ENCODE measurements at places on chromosomes 5 and 9.

- no peak for DNase-seq
Measured at GRCh38 chr9:96108691-96109380, 193.1 kb downstream of the HSD17B3 start.

- DNase-seq: no peak
Measured at GRCh38 chr5:33793836-33794549, 97.8 kb downstream of the ADAMTS12 start.

DNA sequence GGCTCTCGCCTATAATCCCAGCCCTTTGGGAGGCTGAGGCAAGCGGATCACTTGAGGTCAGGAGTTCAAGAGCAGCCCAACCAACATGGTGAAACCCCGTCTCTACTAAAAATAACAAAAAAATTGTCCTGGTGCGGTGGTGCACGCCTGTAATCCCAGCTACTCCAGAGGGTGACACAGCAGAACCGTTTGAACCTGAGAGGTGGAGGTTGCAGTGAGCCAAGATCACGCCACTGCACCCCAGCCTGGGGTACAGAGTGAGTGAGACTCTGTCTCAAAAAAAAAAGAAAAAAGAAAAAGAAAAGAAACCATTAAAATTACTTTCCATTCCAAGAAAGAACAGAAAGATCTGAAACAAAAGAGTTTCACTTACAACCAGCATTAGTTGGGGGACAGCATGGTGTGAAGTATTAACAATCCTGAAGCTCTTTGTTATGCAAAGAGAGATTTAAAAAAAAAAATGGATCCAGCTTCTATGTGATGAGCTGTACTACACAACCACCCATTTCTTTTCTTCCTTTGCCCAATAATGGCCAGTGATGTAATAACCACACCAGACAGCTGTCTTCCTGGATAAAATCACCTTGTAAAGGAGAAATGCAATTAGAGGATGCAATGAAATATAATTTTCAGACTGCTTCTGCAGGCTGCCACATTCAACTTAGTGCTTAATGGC is 76.9 kb downstream of the MED27 start:
- no peak for DNase-seq

- no peak for DNase-seq
Measured at GRCh38 chr9:97993000-97993399, 9.9 kb downstream of the ANP32B start.

GRCh38 chr5:34012791-34013190 is 4.9 kb upstream of the AMACR start:
- no peak for DNase-seq

DNA sequence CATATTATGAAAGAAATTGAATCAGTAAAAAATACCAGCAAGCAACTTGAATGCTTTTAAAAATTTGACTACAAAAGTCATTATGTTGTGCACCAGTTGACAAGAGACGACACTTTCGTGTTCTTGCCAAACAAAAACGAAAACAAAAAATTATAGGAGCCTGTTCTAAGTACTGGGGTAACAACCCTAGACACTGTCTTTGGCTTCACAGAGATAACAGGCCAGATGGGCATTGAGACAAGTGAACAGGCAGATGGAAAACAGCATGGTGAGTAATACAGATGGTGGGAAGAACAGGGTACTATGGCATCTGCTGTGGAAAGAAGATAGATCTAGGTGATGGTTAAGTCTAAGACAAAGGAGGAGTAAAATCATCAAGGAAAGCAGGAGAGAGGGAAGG is 99.0 kb downstream of the CDH12 start:
- no peak for DNase-seq

DNA sequence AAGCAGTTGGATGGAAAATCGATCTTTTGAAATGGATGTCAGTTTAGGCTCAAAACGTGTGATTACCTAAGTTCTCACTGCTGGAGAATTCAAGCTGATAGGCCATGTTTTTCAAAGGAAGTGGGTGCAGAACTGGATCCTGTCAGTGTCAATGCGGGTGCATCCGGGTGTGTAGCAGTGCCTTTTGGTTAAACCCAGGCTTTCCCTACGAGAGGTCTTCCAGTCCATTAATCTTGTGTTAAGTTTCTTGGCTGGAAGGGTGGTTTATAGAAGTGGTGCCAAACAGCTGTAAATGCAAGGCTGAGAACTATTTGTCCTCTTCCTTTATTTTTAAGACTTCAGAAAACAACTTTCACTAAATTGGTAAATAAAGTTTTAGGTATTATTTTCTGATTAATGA is 71.9 kb downstream of the DAPK1 start:
- no peak for DNase-seq

DNA sequence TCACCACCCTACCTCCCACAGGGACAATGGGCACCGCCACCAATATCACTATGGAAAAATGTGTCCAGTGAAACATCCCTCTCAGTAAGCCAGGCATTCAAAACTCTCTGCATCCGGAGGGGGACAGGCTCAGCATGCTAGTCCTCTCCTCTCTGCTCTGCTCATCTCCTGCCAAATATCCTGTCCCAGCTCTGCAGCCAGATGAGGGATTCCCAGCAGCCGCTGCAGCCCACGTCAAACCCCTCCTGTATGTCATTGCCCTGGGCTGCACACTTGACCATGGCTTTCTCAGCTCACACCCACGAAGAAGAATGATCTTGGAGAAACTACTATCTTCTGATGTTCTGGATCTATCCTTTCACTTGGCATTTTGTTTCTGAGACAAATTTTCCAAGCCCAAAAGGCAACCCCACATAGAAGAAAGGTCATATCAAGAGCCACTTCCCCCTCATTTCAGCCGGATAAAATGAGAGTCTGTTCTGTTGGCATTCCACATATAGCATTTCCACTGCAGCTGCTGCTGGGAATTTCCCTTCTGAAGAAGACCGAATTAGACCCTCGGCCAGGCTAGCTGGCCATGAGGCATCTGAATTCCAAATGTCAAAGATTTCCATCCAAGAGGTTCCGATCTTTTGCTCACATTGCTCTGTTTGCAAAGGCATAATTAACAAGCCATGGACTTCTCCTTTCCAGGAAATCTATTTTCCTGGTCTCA is 338.0 kb downstream of the ACTL7B start:
- DNase-seq: no peak

DNA sequence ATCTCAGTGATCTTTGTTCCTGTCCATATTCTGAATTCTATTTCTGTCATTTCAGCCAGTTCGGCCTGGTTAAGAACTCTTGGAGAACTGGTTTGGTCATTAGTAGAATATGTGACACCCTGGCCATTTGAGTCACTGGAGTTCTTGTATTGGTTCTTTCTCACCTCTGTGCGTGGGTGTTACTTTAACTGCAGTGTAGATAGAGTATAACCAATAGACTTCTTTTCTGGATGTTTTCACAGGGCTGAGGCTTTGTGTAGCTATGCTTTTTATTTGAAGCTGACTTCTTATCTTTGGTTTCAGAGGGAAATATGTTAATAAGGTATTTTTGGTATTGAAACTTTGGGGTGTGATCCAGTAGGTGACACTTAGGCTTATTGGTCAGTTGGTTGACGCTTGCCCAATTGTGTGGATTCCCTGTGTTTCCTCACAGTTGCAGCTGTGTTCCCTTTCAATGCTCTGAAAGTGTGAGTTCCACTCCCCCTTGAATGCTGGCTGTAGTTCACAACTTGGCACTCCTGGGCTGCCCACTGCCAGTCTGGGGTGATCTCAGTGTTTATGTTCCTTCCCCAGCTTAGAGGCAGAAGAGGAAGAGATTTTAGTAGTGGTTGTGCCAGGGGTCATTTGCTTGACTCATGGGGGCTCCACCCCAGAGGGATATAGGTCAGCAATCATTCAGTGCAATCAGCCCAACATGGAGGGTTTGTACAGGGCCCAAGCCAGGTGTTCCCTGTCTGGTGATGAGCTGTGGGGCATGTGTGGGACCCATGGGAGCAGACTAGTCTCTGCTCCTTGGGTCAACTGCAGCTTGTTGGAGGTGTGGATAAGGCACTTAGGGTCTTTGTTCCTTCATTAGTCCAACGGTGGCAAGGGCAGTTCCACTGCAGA is 34.9 kb upstream of the TEK start:
- DNase-seq: no peak

DNA sequence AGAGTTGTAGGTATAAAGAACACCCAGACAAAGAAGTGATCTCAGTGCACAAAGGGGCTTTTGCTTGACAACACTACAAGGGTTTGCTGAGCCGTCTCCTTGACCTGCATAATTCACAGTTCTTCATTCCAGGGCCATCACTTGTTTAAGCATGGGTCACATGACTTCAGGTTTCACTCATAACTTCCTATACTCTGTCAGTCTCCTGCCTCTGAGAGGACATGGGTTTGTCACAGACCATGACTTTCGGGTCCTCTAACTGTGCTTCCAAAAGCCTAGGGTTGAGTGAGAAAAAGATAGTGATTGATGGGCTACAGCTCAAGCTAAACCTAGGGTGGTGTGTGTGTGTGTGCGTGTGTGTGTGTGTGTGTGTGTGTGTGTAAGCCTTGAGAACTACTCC is 166.4 kb downstream of the CDH6 start:
- DNase-seq: no peak

DNA sequence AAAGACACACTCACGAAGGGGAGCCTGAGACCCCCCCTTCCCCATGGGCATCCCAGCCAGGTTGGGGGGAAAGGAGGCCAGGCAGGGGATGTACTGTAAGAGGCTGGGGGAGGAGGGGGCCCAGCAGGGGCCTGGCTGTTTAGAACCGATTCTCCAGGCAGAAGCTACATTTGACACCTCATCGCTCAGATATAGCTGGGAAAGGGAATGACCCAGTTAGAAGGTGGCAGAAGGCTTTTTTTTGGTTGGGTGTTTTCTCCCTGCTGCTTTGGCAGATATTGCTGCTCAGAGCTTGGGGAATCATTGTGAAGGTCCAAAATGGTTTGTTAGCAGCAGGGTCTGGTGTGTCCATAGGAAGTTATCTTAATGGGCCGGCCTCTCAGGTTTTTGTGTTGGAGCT is 6.0 kb downstream of the CDX1 start:
- no peak for DNase-seq

DNA sequence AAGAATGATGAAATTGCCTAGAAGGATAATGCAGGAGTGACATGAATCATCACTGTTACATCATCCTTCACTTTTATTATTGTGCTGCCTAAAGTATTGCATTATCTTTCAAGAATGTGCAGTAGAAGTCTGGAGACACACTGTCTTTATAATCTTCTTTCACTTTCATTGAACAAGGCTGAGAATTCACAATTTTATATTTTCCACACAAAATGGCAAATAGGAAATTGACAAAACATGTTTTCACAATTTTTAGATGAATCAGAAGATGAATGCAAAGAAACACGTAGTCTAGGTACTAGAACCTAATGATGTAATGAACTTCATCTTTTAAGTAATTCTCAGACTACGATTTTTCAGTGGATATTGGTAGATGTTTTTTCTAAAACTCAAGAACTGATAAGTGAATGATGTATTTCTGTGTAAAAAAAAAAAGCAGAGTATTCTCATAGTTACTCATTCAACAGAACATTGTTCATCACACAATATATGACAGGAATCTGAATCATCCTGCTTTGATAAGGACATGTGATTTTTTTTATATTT is 131.5 kb upstream of the GRHPR start:
- no peak for DNase-seq

GRCh38 chr9:86141843-86142242 is 42.5 kb upstream of the GOLM1 start:
- DNase-seq: no peak

DNA sequence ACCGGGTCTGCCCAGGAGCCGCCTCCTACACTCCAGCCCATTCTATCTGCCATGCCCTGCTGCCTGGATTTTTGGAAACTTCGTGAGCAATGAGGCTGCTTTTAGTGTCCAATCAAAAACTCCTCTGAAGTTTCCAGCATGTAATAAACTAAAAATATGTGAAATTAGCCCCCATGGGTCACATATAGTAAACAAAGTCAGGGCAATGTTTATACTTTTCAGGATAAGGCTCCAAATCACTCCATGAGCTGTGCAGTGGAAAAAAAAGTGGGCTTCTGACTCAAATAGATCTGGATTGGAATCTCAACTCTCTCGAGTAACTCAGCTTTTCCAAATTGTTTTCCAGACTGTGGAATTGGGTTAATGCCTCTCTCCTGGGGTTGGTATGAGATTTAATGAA is 68.2 kb downstream of the PIK3R1 start:
- no peak for DNase-seq

GRCh38 chr5:154092356-154093141 is 53.8 kb downstream of the MFAP3 start:
- no peak for DNase-seq

- DNase-seq: peak; percentile 57
Measured at GRCh38 chr5:136525597-136525996, 160.3 kb upstream of the TRPC7 start.

DNA sequence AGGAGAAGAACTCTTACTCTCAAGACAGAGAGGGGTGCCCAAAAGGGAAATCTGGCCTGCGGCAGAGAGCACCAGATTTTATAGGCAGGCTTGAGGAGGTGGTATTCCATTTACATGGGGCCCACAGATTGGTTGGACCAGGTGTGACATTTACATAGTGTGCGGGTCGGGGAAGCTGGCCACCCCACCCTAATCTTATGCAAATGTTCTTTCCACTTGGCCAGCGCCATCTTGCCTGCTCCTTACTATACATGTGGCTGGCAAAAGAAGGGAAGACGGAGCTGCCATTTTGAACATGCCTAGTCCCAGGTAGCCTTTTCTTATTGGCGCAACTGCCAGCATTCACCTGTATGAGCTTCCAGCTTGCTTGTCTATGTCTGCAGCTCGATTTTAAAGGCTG is 34.8 kb downstream of the PLEKHG4B start:
- no peak for DNase-seq

DNA sequence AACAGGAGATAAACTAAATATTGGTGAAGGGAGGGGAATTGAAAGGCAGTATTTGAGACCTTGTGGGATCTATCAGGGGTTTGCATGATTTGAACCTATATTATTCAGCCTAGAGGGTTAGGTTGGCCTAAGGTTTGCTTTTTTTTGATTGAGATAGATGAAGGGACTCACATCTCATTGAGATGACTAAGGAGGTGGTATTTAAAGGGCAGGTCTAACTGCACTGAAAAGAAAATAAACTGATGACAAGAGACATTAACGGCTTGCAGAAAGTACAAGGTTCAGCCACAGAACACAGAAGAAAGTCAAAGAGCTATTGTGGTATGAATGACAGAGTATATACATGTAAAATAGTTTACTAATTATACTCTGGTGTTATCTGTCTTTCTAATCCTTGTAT is 412.7 kb downstream of the CDH10 start:
- DNase-seq: no peak

- no peak for DNase-seq
Measured at GRCh38 chr5:158594595-158595242, 505.0 kb downstream of the EBF1 start.

DNA sequence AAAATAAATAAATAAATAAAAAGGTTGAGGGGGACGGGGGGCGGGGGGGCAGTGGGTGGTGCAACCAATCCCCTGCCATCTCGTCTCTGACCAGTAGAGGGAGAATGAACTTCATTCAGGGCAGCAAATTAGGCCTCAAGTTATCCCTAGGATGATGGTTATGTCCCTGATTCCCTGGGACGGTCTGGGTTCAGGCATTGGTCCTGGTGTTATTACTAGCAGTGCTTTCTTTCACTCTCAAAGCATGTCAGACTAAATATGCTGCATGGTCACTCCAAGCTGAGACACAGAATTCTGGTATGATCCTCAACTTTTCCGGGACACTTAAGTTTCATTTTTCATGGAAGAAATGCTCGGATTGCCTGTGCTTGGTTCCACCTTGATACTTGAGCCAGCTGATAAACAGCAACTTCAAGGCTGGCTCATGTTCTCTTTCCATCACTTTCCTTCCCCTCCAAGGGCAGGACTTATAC is 59.4 kb downstream of the DAP start:
- peak; percentile 54 for DNase-seq

Data from ecto neural progenitor cell (in vitro differentiated cells).